Activated B cell treated with CpG ODN at 0.5 μM for 24 hours (primary cell): ENCODE measurements at places on chromosomes 7 and 10.

DNA sequence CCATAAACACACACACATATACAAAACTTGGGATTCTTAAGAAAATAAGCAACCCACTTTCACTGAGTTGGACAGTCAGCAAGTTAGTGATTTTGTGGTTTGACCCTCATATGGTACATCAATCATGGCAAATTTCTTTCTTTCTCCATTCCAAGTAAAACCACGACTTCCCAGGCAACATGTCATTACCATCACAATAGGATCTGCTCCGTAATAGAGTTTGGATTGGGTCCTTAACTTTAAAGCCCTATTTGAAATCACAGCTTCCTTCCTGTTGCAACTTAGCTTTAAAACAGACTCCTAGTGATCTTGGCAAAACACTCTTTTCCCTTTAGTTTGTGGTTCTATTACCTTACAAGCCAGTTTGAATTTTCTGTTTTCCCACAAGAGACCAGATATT lies 483.6 kb downstream of the INHBA start:
- H3K4me3 ChIP-seq: no peak overlapping the region
- no peak for DNase-seq
- H3K4me1 ChIP-seq: no peaks in the 10 kb centered on the region
- H3K27ac ChIP-seq: no peak overlapping the region

DNA sequence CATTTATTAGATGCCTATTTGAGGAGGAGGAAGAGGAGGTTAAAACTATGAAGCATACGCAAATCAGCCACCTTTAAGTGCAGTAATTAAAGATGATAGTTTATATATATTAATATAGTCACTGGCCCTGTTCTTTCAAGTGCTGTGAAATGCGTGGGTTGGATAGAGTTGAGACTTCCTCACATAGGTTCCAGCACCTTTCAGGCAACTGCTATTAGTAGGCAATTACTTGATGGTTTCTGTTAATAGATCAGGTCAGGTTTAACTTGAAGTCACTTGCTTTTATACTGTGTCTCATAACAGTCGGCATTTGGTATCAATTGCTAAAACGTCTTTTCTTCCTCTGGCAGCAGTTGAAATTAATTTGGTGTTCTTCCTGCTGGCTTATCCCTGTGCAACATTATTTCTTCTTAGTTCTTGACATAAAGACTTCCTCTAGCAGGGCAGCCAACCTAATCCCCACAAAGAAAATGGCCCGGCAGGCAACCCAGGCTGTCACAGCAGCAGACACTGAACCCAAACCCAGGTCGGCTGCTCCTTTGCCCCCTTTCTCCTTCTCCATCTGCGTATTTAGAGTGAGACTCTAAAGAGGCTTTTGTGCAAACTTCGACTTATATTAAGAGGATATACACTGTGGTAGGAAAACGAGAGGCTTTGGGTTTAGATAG lies 35.3 kb upstream of the BET1 start:
- peak overlapping the region; percentile 57 for H3K27ac ChIP-seq
- H3K4me1 ChIP-seq: peaks cover 61% of the 10 kb centered on the region
- no peaks in the 10 kb centered on the region for H3K36me3 ChIP-seq

DNA sequence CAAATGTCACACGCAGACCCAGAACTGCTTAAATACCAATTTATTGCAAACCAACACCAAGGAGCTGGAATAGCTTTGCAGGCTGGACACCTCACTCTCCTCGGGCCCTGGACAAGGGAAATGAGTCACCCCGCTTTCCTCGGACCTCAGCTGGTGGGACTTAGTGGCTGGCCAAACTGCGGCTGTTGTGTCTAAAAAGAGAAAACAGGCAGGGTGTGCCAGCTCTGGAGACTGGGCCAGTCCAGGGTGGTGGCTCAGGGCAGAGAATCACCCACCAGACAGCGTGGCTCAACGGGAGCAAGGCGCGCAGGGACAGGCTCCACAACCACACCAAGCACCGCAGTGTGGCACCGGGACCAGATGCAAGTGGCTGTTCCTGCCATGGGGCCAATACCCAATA lies 58.2 kb upstream of the CAMK2B start:
- no peak overlapping the region for H3K27ac ChIP-seq
- no peak overlapping the region for H3K4me3 ChIP-seq
- H3K27me3 ChIP-seq: no peaks in the 10 kb centered on the region

GRCh38 chr10:46995234-46995633 lies 84.0 kb downstream of the PTPN20 start:
- H3K4me3 ChIP-seq: no peak overlapping the region
- no peak overlapping the region for H3K27ac ChIP-seq
- no peaks in the 10 kb centered on the region for H3K36me3 ChIP-seq
- no peaks in the 10 kb centered on the region for H3K4me1 ChIP-seq
- no peak for DNase-seq

DNA sequence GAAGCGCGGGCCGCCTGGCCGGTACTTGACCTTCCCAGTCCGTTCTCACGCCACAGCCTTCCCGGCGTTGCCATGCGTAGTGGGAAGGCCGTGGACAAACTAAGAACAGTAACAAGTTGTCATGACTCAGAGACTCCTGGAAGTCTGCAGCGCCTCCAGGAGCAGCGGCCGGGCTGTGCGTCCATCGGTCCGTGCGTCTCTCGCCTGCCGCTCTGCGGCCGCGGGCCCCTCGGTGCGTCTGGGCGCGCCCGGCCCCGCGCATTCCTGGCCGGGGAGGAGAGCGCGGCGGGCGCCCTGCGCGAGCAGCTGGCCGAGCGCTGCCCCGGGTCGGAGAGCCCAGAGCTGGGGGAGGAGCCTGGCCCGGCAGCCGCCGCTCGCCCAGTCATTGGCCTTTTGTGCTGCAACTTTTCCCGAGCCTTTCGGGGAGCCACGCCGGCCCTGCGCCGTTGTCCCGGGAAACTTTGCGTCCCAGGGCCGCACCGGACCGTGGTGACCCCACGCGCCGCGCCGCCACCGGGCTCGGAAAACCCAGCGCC lies 123.7 kb downstream of the TACC2 start:
- no peaks in the 10 kb centered on the region for H3K36me3 ChIP-seq
- H3K4me3 ChIP-seq: no peak overlapping the region
- peaks cover 6% of the 10 kb centered on the region for H3K4me1 ChIP-seq
- no peak for DNase-seq

GRCh38 chr10:29041616-29042015 lies 247.3 kb upstream of the LYZL1 start:
- no peak for DNase-seq
- H3K27ac ChIP-seq: no peak overlapping the region
- H3K36me3 ChIP-seq: no peaks in the 10 kb centered on the region
- no peaks in the 10 kb centered on the region for H3K27me3 ChIP-seq
- H3K4me3 ChIP-seq: no peak overlapping the region

GRCh38 chr10:119749455-119749854 lies 23.6 kb downstream of the INPP5F start:
- peaks cover 26% of the 10 kb centered on the region for H3K36me3 ChIP-seq
- peaks cover 47% of the 10 kb centered on the region for H3K4me1 ChIP-seq
- no peak overlapping the region for H3K27ac ChIP-seq
- DNase-seq: no peak

- H3K4me3 ChIP-seq: no peak overlapping the region
- no peak for DNase-seq
- H3K27me3 ChIP-seq: no peaks in the 10 kb centered on the region
- no peaks in the 10 kb centered on the region for H3K4me1 ChIP-seq
- no peak overlapping the region for H3K27ac ChIP-seq
Observed at GRCh38 chr7:94324380-94325121, 70.1 kb upstream of the COL1A2 start.

- H3K4me3 ChIP-seq: no peak overlapping the region
- no peak for DNase-seq
- H3K27ac ChIP-seq: no peak overlapping the region
- peaks cover 95% of the 10 kb centered on the region for H3K36me3 ChIP-seq
- H3K27me3 ChIP-seq: no peaks in the 10 kb centered on the region
- H3K4me1 ChIP-seq: peaks cover 17% of the 10 kb centered on the region
Observed at GRCh38 chr10:96208271-96208670, 63.1 kb downstream of the BLNK start.

DNA sequence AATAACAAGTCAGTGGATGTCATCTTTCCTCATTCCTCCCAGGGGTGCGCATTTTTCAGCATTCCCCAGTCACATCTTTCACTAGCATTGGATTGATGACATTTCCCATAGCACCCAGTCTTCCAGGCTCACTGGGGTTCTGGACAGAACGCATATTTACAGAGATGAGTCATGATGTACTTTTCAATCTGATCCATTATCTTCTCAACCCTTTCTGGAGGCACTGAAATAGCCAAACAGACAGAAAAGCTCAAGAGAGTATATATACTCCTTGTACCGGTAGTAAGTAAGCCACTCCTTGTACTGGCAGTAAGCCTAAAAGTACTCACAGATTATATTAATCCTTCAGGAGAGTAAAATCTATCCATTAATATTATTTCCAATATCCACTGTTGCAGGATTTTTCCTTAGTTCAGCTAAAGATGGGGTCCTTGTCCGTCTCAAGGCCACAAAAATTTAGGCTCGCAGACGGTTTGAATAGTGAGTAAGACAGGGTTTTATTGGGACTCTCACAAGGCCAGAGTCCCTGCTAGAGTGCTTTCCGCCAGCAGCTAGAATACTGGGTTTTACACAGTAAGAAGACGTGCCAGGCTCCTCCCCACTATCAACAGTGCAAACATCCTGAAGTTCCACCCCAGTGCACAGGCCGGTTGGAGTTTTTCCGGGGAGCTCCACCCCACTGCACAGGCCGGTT lies 60.8 kb downstream of the MDH2 start:
- no peaks in the 10 kb centered on the region for H3K36me3 ChIP-seq
- H3K27ac ChIP-seq: no peak overlapping the region
- no peaks in the 10 kb centered on the region for H3K27me3 ChIP-seq
- DNase-seq: no peak
- H3K4me1 ChIP-seq: no peaks in the 10 kb centered on the region

- H3K27me3 ChIP-seq: peaks cover 20% of the 10 kb centered on the region
- no peak overlapping the region for H3K27ac ChIP-seq
- no peaks in the 10 kb centered on the region for H3K4me1 ChIP-seq
- H3K36me3 ChIP-seq: no peaks in the 10 kb centered on the region
Observed at GRCh38 chr10:122276611-122277208, 5.6 kb downstream of the BTBD16 start.

DNA sequence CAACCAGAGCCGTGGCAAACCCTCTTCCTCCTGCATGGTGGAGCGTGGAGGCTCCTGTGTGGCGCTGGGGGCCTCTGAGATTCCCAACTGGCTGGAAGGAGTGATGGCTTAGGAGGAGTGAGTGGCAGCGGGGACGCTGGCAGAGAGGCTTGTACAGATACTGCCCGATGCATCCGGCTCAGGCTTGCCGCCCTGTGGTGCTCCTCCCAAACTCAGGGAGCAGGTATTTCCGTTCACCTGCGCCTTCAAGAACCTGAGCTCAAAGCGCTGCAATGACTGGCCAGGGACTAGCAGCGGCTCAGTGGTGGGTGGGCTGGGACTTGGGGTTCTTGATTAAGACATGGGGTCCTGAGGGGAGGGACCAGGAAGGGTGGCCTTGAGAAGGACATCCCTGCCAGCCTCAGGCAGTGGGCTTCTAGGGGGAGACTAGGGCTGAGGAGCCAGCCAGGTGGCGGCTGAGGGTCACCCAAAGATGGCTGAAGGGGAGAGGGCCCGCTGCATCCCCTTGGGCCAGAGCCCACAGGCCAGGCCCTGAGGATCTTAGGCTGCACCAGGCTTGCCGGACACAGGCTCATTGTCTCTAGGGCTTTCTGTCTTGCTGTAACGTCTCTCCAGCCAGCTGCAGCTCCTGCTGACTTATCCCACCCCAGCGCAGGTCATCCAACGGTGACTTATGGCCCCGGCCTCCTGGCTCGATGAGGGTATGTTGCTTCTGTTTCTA lies 3.2 kb downstream of the ZNF775 start:
- peak; percentile 10 for DNase-seq
- no peaks in the 10 kb centered on the region for H3K27me3 ChIP-seq
- peaks cover 47% of the 10 kb centered on the region for H3K4me1 ChIP-seq
- peak overlapping the region; percentile 59 for H3K27ac ChIP-seq
- no peak overlapping the region for H3K4me3 ChIP-seq
- H3K36me3 ChIP-seq: no peaks in the 10 kb centered on the region

GRCh38 chr10:75191821-75192568 lies 18.6 kb upstream of the VDAC2 start:
- H3K36me3 ChIP-seq: no peaks in the 10 kb centered on the region
- H3K27me3 ChIP-seq: no peaks in the 10 kb centered on the region
- no peak overlapping the region for H3K4me3 ChIP-seq
- peaks cover 5% of the 10 kb centered on the region for H3K4me1 ChIP-seq
- no peak overlapping the region for H3K27ac ChIP-seq

DNA sequence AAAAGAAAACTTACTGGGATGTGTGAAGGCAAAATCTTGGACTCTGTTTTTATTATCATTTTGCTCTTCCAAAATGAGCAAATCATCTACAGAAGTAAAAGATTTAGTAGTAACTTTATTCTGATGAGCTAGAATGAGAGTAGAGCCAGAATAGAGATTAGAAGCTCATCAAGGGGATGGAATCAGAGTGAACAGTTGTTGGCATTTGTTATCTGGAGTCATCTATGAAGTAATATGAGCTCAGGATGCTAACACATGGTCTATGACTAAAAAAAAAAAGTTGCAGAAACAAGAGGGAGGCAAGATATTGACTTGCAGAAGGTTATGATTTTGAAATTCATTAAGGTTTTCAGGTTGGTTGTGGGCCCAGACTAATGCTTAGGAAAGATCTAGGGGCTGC lies 409.1 kb upstream of the ETV1 start:
- H3K27ac ChIP-seq: no peak overlapping the region
- H3K4me3 ChIP-seq: no peak overlapping the region
- H3K27me3 ChIP-seq: no peaks in the 10 kb centered on the region
- DNase-seq: no peak

- no peak overlapping the region for H3K4me3 ChIP-seq
- H3K27me3 ChIP-seq: no peaks in the 10 kb centered on the region
- no peaks in the 10 kb centered on the region for H3K36me3 ChIP-seq
Observed at GRCh38 chr7:88289564-88290025, 17.1 kb downstream of the STEAP4 start.

GRCh38 chr10:98608411-98608810 lies 161.7 kb upstream of the HPS1 start:
- H3K27me3 ChIP-seq: peaks cover 17% of the 10 kb centered on the region
- H3K27ac ChIP-seq: no peak overlapping the region
- DNase-seq: no peak
- no peaks in the 10 kb centered on the region for H3K4me1 ChIP-seq

- H3K27ac ChIP-seq: no peak overlapping the region
- H3K4me3 ChIP-seq: no peak overlapping the region
- no peaks in the 10 kb centered on the region for H3K27me3 ChIP-seq
- H3K36me3 ChIP-seq: no peaks in the 10 kb centered on the region
- DNase-seq: no peak
- no peaks in the 10 kb centered on the region for H3K4me1 ChIP-seq
Observed at GRCh38 chr7:108716783-108717182, 147.1 kb downstream of the DNAJB9 start.
